ENCODE measurements at places on chromosomes 12 and 14.

GRCh38 chr12:27385766-27386564 lies 53.3 kb downstream of the BMAL2 start:
- no peak for DNase-seq

DNA sequence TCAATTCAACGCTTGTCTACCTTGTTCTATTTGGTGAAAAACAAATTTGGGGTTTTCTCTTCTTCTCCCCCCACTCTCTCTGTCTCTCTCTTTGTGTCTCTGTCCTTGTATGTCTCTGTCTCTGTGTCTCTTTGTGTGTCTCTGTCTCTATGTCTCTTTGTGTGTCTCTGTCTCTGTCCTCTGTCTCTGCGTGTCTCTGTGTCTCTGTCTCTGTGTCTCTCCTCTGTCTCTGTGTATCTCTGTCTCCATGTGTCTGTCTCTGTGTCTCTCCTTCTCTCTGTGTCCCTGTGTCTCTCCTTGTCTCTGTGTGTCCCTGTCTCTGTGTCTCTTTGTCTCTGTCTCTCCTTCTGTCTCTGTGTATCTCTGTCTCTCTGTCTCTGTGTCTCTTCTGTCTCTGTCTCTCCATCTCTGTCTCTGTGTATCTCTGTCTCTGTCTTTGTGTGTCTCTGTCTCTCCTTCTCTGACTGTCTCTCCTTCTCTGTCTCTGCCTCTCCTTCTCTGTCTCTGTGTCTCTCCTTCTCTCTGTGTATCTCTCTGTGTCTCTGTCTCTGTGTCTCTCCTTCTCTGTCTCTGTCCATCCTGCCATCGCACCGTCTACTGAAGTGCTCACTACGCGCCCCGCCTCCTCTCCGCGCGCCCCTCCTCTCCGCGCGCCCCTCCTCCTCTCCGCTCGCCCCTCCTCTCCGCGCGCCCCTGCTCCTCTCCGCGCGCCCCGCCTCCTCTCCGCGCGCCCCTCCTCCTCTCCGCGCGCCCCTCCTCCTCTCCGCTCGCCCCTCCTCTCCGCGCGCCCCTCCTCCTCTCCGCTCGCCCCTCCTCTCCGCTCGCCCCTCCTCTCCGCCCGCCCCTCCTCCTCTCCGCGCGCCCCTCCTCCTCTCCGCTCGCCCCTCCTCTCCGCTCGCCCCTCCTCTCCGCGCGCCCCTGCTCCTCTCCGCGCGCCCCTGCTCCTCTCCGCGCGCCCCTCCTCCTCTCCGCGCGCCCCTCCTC lies 12.8 kb downstream of the LRCOL1 start:
- DNase-seq, result no peak

DNA sequence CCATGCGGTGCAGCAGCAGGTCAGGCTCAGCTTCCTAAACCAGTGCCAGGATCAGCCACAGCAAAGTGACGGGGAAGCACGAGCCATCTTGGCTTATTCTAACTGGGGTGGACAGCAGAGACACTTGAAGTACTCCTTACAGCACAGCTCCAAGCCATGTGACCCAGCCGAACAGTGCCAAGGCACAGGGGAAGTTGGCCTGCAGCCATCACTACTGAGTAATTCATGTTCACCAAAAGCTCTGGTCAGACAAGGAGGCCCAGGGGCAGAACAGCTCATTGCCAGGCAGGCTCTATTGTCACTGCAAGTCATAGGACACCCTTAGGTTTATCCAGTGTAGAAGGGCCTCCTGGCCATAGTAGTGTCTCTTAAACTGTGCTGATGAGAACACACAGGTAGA lies 23.4 kb upstream of the SLC35F4 start:
- DNase-seq, result no peak

DNA sequence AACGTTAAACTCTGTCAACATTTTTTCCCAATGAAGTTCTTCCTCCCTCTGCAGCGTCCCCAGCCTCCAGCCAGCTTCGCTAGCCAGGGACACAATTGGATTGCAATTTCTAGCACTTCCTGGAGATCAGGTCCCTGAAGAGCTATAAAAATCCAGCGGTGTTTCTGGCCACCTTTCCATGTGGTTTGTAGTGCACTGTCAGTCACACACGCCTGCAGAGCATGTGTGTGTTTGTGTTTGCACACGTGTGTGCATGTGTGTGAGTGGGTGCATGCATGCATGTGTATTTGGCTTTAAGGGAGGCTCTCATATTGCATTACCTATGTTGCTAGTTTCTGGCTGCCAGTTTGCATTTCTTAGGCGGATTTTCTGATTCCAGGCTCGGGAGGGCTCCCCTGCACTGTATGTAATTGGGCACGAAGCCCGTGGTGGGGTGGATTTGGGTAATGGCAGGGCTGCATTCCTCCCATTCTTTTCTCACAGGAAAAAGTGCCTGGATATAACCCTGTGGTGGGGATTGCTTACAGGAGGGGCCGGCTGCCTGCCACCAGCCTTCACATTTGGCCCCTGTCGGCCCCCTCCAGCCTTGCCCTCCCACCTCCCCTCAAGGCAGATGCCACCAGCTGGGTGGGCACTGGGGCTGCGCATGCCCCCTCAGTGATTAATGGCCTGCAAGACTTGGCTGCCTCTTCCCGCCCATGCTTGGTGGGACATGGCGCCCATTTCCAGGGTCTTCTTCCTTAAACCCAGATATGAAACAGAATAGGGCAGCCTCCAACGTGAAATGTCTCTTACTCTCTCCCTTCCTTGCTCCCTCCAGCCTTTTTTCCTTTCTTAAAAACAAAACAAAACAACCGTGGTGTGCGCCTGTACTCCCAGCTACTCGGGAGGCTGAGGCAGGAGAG lies 74.0 kb downstream of the TSPAN9 start:
- DNase-seq, result peak; percentile 87

DNA sequence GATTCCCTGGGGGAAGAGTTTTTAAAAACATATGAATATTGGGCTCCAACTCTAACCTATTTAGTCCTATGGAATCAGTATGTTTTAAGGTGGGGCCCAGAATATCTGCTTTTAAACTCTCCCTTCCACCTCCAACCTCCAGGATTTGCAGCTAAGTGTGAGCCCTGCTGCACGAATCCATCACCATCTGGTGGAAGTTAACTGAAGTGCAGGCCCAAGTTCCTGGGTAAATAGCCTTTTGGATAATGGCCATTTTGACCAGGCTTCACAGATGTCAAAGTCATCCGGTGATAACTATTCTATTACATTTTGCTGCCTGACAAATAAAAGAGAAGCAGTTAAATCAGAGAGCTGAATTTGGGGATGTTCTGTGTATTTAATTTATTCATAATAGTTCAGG lies 58.1 kb upstream of the RMST start:
- DNase-seq, result no peak

Data from skin of body (tissue), 3 donors.